Caco-2 (cell line): ENCODE measurements at places on chromosomes 7 and 10. TPM values are rescaled to one million over a fixed set of nuclear protein-coding genes. Genes with fewer than 3 reads are reported as not detected.

USP6NL gene
- 34.1 and 35.6 TPM in 2 replicates for total RNA-seq

SFTPD gene
- 0.39 TPM in 1 of 2 replicates, not detected in the other for total RNA-seq

HSPA12A gene
- total RNA-seq, result 22.9 and 27.0 TPM in 2 replicates

ZFYVE27 gene
- 41.3 and 41.6 TPM in 2 replicates for total RNA-seq

SHH gene
- 4.7 and 6.2 TPM in 2 replicates for total RNA-seq

ACBD7 gene
- total RNA-seq, result 9.7 and 13.9 TPM in 2 replicates

PLAU gene
- total RNA-seq, result 1.2 and 1.8 TPM in 2 replicates

HOXA5 gene
- 4.3 and 4.9 TPM in 2 replicates for total RNA-seq

GIMAP2 gene
- not detected in 2 replicates for total RNA-seq

MRLN gene
- 0.88 and 0.98 TPM in 2 replicates for total RNA-seq

CPA2 gene
- 26.1 and 27.6 TPM in 2 replicates for total RNA-seq

SH3PXD2A gene
- 6.3 and 7.5 TPM in 2 replicates for total RNA-seq

RAMP3 gene
- not detected in 2 replicates for total RNA-seq

- DNase-seq, result no peak
These were observed 79.9 kb upstream of the RHEB start for GRCh38 chr7:151599401-151600227.

DNA sequence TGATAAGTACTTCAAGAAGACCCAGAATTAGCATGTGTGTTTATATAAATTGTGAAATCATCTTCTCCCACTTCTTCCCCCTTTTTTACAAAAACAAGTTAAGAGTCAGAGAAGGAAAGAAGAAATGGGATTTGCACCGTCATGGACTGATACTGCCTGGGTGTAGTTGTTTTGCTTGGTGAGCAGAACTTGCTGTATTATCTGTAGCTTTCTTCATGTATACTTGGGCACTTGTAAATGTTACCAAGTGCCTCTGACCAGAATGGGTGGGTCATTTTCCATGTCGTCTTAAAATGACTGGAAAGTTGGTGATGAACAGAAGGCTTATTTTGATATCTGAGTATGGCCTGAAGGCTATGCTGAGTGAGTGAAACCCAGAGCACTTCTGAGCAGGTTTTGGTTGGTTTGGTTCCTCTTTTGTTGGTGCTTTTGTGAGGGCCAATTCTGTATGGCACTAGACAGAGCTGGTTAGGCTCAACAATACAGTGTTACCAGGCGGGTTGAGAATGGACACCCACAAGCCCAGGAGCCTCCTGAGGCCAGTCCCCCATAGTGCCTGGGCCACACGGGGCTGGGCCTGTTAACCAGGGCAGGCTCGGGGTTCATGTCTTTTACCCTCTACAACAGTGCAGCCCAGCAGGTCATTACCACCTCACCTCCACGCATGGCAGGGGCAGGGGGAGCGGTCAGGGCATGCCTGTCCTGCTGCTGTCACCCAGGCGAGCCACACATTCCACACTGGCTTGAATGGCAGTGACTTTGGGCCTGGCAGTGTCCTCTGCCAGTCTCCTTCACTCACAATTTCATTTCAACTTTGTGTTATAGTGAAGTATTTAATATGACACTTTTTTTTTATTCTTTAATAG lies 115.1 kb downstream of the CCNY start:
- DNase-seq, result no peak

DNA sequence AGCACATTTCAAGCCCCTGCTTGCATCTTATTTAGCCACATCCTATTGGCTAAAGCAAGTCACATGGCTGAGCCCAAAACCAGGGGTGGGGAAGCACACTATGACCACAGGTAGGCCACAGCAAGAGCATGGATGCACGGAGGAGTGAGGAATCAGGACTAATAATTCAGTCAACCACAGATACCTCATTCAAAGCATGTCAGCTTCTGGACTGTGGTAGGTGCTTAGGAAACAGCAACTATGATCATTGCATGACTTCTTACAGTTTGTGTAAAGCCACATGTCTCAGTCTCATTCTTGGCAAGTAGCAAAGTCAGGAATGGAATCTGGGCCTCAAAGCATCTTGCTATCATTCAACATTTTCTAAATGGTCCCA lies 79.0 kb upstream of the EMX2 start:
- DNase-seq, result no peak

GRCh38 chr10:6405713-6406112 lies 174.4 kb downstream of the PRKCQ start:
- DNase-seq, result no peak

GRCh38 chr7:30877015-30877769 lies 34.5 kb upstream of the AQP1 start:
- no peak for DNase-seq

DNA sequence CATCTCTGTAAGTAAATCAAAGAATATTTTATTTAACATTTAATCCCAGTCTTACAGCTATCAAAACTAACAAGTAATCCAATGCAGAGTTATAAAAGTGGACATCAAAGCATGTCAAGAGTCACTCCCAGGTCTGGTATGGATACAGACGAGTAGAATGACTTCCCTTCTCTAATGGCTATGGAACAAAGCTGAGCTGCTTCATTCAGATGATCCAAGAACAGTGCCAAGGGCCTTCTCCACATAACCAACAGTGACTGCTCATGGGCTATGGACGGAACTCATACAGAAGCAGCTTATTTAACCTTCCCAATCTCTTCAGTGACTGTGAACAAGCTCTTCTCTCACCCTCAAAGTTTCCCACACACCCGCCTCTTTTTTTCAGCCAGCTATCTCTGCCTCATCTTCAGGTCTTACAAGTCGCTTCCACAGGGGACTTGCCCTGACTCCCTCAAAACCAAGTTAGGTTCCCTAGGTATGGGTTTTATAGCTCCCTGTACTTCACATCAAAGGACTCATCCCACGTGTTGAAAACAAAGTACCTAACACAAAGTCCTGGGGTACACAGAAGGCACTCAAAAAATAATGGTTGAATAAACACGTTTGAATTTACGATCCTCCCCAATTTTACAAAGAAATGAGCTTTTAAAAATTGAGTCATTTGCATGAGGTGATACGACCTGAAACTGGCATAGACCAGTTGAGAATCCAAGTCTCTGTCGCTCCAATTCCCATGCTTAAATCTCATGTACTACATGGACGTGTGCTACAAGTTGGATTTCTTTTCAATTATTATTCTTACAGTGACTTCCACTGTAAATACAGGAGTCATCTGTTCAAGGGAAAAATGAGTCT lies 3.1 kb downstream of the USP6NL start:
- no peak for DNase-seq

- DNase-seq, result no peak
These were observed 153.5 kb upstream of the RHEB start for GRCh38 chr7:151673216-151673615.

GRCh38 chr10:71390921-71391690 lies 5.6 kb upstream of the CDH23 start:
- no peak for DNase-seq

DNA sequence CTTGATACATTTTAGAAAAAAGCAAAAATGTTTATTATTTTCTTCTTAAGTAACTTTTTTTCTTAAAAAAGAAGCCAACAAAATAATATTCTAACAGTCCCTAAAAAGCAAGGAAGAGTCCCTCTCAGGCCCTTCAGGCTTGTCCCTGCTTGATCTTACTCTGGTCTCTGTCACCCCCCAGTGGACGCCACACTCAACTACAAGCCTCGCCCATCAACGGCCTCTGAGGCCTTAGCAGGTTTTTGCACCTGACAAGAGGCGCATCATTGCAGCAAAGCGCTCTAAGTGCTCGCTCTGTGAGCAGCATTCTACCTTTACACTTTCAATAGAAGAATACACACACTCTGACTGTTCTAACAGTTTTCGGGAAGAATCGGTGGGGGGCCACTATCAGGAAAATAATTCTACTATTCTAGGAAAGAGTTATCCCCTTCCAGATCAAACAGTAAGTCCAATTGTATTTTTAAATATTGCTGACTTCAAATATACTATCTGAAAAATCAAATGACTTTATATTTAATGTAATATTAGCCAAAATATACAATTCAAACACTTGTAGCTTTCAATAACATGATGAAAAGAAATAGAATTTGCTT lies 139.2 kb downstream of the USP6NL start:
- peak; percentile 71 for DNase-seq

GRCh38 chr10:113379091-113379490 lies 173.8 kb upstream of the HABP2 start:
- no peak for DNase-seq

- DNase-seq, result peak; percentile 46
These were observed 65.6 kb downstream of the TWIST1 start for GRCh38 chr7:19051767-19052375.

DNA sequence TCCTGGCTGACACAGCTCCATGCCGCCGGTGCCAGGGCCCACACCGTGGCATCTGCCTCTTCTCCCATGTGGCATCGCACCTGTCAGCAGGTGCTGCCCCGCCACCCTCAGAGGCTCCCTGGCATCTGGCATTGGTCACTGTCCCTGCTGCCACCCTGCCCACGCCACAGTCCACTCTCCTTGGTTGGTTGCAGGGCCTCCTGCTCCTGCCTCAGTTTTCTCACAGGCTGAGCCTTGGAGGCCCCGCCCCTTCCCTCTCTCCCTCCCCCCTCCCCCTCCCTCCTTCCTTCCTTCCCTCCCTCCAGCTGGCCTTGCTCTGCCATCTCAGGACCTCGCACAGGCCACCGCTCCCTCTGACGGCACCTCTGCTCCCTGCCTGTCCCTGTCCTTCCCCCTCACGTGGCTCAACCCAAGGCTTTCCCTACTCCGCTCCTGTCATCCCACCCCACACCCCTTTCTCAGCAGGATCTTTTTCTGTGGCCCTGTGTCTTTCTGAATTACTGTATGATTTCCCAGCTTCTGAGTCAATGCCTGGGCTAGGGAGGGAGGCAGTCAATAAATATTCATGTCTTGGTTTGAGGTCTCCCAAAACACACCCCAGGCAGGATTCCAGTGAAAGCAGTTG lies 87.4 kb downstream of the INPP5A start:
- DNase-seq, result no peak

DNA sequence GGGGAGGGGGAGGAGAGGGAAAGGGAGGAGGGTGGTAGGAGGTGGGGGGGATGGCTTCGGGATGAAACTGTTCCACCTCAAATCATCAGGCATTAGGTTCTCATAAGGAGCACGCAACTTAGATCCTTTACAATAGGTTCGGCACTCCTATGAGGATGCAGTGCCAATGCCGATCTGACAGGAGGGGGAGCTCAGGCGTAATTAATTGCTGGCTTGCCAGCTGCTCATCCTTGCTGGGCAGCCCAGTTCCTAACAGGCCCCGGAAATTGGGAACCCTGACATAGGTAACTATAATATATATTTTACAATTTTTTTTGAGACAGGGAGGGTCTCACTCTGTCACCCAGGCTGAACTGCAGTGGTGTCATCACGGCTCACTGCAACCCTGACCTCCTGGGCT lies 118.8 kb upstream of the SFMBT2 start:
- peak; percentile 71 for DNase-seq

GRCh38 chr7:82131215-82131614 lies 312.4 kb downstream of the CACNA2D1 start:
- no peak for DNase-seq

- DNase-seq, result no peak
These were observed 207.0 kb upstream of the PPP2R2D start for GRCh38 chr10:131693766-131694165.

DNA sequence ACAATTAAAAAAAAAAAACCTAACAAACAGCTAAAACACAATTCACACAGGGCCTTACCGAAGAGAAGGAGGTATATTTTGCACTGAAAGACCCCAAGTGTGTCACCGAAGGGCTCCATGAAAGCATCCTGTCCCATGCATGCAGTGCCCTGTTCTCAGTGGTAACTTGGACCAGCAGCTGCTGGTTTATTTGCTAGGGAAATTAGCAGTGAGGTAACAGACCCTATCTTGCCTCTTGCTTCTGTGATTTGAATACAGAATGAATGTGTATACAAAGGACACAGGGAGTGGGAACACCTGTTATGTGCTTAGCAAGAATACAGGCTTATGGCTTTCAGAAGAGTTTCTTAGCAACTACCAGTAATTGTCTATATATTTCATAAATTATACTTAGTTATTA lies at the start of gene HEPACAM2:
HEPACAM2 (minus strand) TSS at position 160 of the 400 bp plus-strand sequence.
- DNase-seq, result no peak

DNA sequence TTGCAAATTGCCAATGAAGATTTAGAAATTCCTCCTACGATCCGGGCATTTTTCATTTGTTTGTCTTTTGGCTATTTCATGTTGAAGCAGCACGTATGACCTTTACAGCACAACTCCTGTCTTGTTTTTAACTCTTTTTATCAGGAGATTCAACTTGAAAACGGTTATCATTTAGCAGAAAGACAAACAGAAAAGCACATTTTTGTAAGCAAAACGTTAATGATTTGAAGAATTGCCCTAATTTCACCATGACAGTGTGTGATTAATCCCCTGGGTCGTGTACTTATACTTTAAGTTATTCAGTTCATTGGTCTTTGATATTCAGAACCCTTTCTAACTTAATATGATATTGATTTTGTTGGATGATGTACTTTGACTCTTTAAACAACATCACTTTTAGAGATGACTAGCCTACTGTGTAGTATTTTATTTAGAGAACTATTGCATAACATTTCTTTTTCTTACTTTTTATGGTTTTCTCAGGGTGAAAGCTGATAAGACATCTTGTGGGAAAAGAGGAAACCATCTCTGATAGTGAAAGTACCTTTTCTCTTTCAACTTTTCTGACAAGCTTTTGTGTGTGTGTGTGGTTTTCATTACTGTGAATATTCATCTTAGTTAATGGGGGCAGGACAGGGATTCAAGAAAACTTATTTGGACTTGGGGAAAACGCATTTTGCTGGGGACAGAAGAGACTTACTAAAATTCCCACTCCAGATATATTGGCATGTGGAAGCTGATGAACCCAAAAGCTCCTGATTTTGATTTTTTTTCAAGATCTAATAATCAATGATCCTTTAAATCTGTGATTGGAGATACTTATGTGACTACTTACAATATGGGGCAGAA lies 8.1 kb downstream of the HHEX start:
- DNase-seq, result no peak

- DNase-seq, result peak; percentile 74
These were observed at the start of gene VWDE for GRCh38 chr7:12403287-12404181. VWDE (minus strand) TSS chr7:12403865; CDS start chr7:12403716, 149 bp downstream.

- peak; percentile 58 for DNase-seq
These were observed 924 bp downstream of the BMPR1A start for GRCh38 chr10:86757113-86757972.

DNA sequence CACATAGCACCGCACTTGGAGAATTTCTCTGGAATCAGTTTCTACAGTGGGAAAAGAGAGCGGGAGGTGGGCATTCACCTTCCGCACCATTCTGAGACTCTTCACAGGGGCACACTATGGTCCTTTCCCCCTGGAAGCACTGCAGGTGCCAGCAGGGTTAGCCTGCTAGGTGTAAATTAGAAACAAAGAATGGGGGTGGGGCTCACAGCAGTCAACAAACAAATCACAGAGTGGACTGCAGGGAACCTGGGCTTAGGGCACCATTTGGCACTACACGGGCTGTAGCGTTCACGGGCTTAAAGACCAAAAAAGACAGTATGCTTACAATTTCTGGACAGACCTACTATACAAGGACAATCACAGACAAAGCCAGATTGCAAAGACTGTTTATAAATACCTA lies 8.0 kb upstream of the PKD1L1 start:
- no peak for DNase-seq

DNA sequence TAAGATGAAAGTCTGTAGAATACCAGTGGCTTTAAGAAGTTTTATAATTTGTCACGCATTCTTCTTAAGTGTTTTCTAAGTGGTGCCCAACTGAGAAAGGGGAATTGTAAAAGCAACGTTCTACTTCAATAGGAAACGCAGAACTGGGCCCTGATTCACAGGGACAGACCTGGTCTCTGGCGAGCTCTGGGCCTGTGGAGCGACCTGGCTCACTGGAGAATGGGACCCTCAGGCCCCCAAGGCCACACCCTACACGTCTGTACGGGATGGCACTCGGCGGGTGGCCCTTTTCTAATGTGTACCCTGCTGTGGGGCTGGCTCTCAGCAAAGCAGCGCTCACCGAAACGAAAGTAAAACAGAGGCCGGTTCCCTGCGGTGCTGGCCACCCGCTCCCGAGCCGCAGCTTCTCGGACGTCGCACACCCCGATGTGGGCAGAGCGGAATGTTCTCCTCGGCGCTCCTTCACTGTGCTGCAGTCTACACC lies 205.0 kb downstream of the DIP2C start:
- no peak for DNase-seq
